ENCODE measurements at places on chromosomes 5 and 9.

GRCh38 chr5:55699041-55699688 is 13.0 kb downstream of the SLC38A9 start:
- no peak for DNase-seq

DNA sequence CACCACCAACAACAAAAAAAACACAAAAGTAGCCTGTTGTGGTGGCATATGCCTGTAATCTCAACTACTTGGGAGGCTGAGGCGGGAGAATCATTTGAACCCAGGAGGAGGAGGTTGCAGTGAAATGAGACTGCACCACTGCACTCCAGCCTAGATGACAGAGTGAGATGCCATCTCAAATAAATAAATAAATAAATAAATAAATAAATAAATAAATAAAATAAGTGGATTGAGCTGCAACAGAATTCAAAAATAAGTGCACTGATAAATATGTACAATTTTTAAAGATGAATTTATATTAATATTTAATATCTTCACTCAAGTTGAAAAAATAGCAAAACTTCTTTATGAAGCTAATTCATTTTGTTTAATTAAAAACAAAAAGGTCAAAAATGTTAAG is 259.6 kb downstream of the IRX2 start:
- no peak for DNase-seq

DNA sequence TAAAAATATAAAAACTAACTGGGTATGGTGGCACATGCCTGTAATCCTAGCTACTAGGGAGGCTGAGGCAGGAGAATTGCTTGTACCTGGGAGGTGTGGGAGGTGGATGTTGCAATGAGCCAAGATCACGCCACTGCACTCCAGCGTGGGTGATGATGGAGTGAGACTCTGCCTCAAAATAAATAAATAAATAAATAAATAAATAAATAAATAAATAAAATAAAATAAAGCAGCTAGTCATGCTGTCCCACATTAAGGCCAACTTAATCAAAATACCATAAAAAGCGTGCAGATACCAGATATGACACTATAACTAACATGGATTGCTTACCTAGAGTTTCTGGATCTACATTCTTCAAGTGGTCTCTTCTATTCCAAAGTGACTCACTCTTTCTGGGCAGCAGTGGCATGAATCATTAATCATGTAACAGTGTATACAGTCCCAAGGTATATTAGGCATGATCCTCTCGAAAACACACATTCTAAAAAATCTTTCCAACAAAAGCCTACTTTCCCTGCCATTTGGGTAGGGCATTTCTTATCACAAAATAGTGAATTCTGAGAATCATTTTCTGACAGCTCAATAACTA is 187.1 kb downstream of the ELAVL2 start:
- DNase-seq, result no peak

- peak; percentile 16 for DNase-seq
Observed at GRCh38 chr9:93304574-93305496, 120.9 kb downstream of the WNK2 start.

- DNase-seq, result no peak
Observed at GRCh38 chr5:150606476-150606875, 34.0 kb upstream of the SYNPO start.

DNA sequence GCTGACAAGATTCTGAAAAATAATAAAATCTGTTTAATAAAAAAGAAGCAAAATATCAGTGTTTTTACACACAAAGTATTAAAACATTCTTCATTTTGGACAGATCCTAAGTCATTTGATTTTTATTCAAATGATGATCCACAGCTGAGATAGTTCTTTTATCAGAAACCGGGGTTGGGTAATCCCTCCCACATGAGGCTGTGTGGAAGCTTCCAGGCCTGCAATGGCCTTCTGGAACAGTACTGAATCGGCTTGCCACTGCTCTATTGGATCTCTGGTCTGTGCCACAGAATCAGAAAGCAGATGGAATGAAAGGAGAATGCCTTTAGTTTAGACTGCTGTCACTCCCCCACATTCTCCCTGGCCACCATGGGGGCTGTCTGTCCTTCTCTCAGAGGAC is 6.1 kb upstream of the C5orf58 start:
- DNase-seq, result no peak

GRCh38 chr5:11564706-11565105 is 339.5 kb downstream of the CTNND2 start:
- no peak for DNase-seq

GRCh38 chr9:125797930-125798329 is 50.8 kb downstream of the PBX3 start:
- no peak for DNase-seq

DNA sequence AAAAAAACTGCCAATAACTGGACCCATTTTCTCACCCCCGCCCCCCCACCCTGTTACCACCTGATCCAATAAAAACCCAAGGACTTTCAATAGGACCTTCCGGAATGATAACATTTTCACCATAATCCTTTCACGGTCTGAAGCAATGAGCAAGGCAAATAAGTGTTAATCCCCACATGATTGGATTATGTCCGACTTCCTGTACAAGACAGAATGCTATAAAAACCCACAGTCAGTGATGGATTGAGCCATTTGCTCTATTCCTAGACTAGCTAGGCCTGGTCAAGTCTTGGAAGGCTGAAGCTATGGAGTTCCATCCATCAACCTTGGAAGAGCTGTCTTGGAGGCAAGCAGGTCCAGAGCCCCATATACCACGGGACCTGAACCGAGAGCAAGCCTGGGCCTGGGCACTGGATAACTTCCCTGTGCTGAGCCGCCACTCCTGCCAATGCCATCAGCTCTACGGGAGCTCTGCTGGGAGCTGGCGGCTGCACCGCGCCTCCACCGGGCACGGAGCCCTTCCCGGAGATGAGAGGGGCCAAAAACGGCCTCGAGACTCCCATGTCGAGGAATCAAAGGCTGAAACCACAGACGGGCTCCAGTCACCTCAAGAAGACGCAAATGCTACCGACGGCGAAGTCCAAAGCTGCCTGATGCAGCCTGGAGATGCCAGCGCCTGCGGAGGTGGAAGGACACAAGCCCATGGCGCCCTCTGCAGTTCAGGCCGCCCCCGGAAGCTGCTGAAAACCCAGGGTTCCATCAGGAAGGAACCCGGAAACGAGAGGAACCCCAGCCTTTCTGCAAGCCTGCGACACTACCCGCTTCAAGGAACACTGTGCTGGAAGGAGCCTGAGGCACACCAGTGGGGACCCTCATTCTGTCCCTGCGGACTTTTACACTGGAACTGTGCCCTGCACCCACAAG is 69.2 kb downstream of the ANXA2R start:
- DNase-seq, result no peak

DNA sequence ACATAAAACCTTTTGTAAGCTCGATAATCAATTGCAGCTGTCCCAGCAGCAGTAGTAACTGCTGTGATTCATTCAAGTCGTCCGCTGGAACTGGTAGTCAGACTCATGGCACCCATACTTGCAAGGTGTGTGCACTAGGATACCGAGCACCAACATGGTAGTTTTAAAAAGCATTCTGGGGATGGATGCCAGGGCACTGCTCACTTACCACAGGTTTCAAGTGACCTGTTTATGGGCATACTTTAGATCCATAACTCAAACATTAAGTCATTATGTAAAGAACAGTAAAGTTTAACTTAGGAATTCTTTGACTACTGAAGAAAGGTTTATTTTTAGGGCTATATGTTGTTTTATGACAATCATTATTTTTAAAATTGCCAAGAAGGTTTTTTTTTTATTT is 2277.6 kb downstream of the MAT2B start:
- DNase-seq, result no peak

- no peak for DNase-seq
Observed at GRCh38 chr5:11214864-11215644, 454.0 kb upstream of the DAP start.

DNA sequence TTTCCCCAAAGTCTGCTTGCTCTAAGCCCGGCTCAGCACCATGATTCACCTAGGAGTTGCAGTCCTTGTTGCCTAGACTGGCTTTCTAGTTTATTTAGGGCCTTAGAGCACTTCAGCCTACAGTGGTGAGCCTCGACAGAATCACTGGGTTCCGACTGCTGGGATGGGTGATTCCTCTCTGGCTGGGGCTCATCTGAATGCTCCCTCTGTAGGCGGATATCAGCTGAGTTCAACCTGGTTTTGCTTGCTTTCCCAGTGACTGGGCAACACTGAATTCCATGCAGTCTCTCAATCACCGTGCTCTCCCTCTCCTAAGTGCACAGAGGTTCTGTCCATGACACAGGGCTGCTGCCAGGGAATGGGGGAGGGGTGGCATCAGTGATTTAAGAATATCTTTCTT is 54.1 kb downstream of the OSMR start:
- no peak for DNase-seq

- peak; percentile 43 for DNase-seq
Observed at GRCh38 chr5:174505621-174506020, 218.8 kb upstream of the MSX2 start.

- DNase-seq, result no peak
Observed at GRCh38 chr5:133387621-133388020, 224.7 kb downstream of the FSTL4 start.

- no peak for DNase-seq
Observed at GRCh38 chr5:175847503-175847902, 23.9 kb upstream of the CPLX2 start.

- no peak for DNase-seq
Observed at GRCh38 chr9:88927510-88927909, 63.8 kb upstream of the S1PR3 start.

GRCh38 chr9:80158554-80159170 is 586.9 kb downstream of the TLE4 start:
- no peak for DNase-seq

GRCh38 chr9:31590091-31590490 is 794.4 kb upstream of the ACO1 start:
- DNase-seq, result no peak

GRCh38 chr9:78788101-78788500 is 491.2 kb downstream of the PSAT1 start:
- no peak for DNase-seq

- DNase-seq, result no peak
Observed at GRCh38 chr5:89330140-89330539, 447.2 kb upstream of the MEF2C start.

DNA sequence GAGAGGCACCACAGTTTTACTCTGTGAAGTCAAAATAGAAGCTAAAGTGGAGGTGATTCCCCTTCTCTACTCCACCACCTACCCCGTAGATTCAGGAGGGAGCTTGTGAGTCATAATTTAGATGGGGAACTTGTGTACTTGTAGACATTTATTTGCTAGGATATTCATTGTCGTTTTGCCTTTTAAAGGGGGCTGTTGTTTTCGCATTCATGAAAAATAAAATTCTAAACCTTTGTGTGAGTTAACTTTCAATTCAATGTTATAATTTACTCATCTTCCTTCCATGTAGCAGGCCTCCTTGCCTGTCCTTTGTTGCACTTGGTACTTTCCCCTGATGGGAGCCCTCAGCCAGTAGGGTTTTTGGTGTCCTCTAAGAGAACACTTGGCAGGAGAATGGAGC is 22.0 kb downstream of the SECISBP2 start:
- DNase-seq, result no peak

DNA sequence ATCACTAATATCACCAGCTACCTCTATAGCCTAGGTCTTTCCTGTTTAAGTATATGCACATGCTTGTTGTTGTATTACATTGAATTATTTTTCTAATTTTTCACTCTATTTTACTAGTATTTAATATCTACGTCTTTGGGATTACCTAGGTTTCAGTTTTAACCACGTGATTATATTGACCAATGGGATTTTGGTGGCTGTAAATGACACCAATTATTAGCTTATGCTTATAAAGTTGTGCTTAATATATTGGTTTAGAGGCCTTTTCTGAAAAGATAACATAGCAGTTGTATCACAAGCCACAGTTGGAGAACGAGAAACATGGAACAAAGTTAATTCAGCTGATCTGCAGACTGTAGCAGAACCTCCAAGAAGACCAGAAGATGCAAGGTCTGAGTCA is 104.8 kb upstream of the PRDM9 start:
- no peak for DNase-seq

- no peak for DNase-seq
Observed at GRCh38 chr9:112541685-112542084, 55.1 kb downstream of the KIAA1958 start.

GRCh38 chr5:143343042-143343441 is 60.4 kb downstream of the NR3C1 start:
- DNase-seq, result no peak

- no peak for DNase-seq
Observed at GRCh38 chr5:153496835-153497234, 6.4 kb downstream of the GRIA1 start.

- no peak for DNase-seq
Observed at GRCh38 chr5:28788954-28789353, 1750.6 kb upstream of the CDH9 start.

- no peak for DNase-seq
Observed at GRCh38 chr5:59564895-59565294, 328.6 kb downstream of the PDE4D start.

- no peak for DNase-seq
Observed at GRCh38 chr9:137023157-137023556, 4.9 kb downstream of the ABCA2 start.

DNA sequence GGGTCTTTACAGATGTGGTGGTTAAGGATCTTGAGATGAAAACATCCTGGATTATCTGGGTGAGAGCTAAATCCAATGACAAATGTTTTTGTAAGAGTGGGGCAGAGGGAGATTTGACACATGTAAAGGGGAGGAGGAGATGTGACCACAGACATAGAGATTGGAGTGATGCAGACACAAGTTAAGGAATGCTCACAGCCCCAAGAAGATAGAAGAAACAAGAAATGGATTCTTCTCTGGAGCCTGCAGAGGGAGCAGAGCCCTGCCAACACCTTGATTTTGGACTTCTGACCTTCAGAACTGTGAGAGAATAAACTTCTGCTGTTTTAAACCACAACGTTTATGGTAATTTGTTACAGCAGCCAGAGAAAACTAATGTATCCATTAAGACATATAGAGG is 21.7 kb downstream of the ITGA2 start:
- no peak for DNase-seq

DNA sequence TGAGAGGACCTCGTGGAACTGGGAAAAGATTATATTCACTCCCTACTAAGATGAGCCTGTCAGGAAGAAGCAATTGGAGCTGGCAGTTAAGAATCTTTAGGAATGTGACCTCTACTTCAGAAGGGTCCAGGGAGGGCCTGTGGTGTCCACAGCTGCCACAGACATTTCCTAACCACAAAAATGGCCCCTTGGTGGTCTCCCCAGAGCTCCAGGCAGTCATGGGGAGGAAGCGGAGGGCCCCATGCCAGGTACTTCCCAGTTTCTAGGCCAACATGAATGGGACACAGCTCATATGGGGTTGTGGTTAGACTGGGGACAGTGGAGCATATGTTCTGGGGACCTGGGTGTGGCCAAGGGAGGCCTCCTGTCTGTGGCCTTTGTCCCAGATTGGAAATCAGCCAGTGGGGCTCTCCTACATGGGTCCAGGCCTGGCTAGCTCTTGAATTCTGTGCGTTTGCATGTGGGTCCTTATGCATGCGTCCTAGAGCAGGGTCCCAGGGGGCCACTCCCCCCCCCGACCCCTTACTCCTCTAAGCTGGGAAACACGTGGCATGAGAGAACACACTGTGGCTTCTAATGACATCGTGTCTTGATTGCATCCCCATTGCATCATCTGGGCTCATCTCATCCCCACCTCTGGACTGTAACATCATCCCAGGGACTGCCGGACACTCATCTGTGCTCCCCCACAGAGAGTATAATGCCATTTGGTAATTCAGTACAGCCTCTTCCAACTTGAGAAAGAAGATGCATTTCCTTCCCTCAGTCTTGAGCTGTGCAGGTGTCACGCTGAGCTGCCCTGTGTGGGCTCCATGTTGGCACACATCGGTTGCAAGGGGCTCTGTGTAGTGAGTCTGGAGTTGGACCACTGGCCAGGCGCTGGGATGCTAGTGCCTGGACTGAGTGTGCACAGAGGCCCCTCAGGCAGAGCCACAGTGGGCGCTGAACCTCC is 31.3 kb downstream of the IRF1 start:
- no peak for DNase-seq

GRCh38 chr9:38251036-38251860 is 141.3 kb upstream of the ALDH1B1 start:
- DNase-seq, result no peak

All from NCI-H1105 treated with DMSO at 0.1 percent for 48 hours (cell line).